Hepatic stellate cell (primary cell): ENCODE measurements at places on chromosomes 16 and 17.

DNA sequence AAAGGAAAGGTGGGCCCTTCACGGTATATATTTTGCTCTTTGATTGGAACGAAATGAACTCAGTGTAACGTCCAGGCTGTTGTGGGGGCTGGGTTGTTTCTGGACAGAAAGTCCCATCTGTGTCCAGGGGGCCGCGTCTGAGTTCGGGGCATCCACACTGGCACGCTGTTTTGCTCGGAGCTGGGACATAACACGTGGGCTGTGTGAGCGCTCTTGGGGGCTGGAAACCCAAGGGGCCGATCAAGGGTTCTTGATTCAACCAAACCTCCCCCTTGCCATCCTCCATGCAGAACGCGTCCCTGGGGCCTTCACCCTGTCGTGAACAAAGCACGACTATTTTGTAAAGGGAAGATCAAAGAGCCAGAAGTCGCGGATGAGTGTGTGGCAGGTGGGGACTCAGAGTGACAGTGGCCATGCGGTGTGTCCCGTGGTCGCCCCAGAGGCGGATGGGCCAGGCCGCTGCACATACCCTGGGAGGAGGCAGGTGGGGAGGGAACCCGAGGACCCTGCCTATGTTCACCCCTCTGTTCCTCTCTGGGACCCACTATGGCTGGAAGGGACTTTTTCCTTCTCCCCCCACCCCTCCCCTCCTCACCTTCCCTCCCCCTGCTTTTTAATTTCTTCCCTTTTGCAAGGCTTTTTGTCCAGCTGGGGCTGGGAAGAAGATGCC lies 387.2 kb downstream of the SEC14L1 start:
- no peak for DNase-seq

DNA sequence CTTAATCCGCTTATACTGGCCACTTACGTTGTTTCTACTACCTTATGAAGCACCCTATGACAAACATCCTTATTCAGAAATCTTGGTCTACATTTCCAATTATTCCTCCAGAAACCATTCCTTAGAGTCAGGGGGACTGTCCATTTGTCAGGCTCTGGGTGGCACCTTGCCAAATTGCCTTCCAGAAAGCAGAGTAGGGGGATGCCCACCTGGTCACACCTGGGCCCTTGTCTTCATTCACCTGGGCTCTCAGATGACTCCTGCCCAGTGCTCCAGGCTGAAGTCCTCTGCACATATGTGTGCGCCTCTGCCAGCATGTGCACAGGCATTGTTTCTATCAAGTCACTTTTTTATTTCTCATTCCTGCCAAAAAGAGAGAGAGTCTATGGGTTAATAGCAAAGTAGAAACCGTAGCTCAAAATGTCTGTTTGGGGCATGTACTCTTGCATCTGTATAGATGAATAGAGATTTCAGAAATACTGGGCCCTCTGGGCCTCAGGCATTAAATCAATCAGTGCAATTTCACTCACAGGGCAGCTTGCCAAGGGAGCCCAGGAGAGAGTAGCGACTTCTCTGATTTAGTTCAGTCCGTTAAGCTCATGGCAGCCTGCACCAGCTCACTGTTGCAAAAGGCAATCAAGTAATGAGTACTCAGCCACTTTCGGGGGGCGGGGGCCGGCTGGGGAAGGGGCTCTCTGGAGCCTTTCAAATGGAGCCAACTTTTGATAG lies 104.7 kb downstream of the SOCS1 start:
- DNase-seq: no peak

GRCh38 chr16:77807021-77807420 lies 18.7 kb downstream of the VAT1L start:
- no peak for DNase-seq

GRCh38 chr17:35062308-35062707 lies 1.2 kb downstream of the RFFL start:
- no peak for DNase-seq
